ENCODE measurements at places on chromosomes 1 and 21.

DNA sequence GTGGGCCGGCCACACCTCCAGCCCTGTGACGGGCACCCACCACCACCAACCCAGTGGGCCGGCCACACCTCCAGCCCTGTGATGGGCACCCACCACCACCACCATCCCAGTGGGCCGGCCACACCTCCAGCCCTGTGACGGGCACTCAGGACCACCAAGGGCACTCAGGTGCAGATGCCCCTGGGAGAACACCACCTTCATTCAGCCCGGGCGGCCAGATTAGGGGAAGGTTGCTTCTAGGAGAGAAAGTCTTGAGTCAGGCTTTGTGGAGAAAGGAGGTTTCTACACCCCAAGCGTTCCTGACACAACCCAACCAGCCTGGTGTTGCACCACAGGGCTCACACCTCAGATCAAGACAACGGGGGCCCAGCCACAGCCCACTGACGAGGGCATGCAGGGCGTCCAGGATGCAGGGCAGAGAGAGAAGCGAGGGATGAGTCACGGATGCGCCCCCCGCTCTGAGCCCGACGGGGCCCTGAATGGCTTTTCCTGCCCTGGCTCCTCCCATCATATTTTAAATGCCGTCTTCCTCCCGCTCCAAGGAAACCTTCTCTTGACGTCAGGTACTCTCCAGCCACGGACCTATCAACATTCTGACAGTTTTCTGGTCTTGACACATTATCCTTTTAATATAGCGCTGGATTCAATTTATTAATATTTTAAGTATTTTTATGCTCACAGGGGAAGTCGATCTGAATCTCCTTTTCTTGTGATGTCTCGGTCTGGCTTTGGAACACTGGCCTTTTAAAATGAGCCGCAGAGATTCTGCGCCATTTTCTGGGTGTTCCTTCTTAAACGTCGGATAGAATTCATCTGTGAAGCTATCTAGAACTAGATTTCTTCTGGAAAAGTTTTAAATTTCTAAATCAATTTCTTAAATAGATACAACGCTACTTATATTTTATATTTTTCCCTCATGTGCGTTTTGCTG lies 631 bp upstream of the SPATC1L start:
- ATAC-seq = peak; percentile 75

- ATAC-seq = no peak
Observed at GRCh38 chr1:38451541-38451993, 405.0 kb upstream of the POU3F1 start.

DNA sequence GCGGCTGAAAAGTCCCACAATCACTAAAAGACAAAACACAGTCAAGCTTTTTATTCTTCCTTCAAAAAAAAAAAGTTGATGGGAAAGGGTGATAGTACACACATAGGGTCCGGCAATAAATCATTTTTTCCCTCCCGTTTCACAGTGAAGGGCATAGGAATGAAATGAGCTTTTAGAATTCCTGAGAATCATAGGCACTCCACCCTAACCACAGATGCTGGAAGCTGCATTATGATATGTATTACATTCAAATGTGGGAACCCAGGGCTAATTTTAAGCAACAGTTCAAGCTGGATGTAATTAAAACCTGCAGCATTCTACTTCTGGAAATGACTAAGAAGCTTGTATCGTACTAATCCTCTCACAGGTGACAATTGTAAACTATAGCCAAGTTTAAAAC lies 75.7 kb upstream of the KCNJ15 start:
- ATAC-seq = no peak

DNA sequence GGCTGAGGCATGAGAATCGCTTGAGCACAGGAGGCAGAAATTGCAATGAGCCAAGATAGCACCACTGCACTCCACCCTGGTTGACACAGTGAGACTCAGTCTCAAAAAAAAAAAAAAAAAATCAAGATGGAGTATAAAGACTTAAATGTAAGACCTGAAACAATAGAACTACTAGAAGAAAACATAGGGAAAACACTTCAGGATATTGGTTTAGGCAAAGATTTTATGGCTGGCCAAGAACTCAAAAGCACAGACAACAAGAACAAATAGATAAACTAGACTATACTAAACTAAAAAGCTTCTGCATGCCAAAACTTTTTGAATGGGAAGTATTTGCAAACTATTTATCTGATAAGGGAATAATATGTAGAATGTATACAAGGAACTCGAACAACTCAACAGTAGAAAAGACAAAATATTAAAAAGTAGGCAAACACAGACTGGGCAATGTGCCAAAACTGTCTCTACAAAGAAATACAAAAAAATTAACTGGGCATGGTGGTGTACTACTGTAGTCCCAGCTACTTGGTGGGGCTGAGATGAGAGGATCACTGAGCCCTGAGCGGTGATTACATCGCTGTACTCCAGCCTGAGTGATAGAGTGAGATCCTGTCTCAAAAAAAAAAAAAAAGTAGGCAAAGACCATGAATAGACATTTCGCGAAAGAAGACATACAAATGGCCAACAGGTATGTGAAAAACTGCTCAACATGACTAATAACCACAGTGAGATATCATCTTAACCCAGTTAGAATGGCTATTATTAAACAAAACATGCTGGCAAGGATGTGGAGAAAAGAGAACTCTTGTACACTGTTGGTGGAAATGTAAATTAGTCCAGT lies 25.3 kb downstream of the DTL start:
- ATAC-seq = peak; percentile 53

- no peak for ATAC-seq
Observed at GRCh38 chr1:170694172-170694926, 30.4 kb downstream of the PRRX1 start.

DNA sequence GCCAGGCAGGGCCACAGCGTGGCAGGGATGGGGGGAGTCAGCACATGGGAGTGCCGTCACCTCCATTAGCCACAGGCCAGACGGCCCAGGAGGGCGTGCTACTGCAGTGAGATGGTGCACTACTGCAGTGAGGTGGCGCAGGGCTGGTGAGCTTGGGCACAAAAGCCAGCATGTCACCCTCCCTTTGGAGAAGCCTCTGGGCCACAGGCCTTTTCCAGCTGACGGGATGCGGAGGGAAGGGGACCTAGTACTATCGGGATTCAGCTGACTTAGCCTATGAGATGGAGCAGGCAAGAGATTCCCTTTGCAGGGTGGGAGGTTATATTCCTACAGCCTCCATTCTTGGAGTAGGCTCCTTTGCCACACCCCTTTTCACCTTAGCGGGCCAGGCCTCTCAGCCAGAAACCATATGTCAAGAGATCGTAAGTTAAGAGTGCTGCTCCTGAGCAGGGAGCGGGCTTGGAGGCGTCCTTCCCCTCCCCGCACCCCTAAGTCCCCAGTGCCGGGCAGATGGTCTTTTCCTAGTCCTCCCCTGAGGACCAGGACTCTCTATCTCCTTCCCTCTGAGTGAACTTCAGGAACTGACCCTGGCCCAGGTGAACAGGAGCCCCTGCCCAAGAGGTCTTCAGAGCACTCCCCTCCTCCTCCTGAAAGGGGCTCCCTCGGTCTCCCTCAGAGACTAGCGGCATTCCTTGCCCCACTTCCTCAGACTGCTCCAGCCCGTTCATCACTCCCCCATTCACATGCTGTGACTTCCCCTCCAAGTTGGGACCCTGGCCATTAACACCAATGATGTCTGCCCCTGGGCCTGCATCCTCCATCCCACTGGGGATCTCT lies 8.2 kb downstream of the NES start:
- ATAC-seq = no peak

- no peak for ATAC-seq
Observed at GRCh38 chr1:44442791-44443190, 37.7 kb downstream of the RNF220 start.

- ATAC-seq = no peak
Observed at GRCh38 chr1:159000070-159000409, 9.7 kb upstream of the IFI16 start.

DNA sequence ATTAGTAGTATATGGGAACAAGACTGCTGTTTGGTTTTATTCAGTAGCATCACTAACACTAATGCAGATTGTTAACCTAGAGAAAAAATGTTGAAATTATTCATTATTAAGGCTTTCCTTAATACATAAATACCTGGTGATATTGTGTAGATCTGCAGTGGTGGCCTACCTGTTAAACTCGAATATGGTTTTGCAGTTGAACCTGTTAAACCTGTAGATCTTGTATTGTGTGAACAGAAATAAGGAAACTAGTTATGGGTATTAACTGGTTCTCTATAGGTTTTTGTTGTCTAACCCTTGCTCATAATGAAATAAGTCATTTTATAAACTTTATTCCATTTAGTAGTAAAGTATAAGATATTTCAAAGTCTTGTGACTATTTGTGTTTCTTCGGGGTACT lies 23.9 kb downstream of the PKN2 start:
- no peak for ATAC-seq

- ATAC-seq = no peak
Observed at GRCh38 chr1:90969241-90969640, 52.6 kb downstream of the ZNF644 start.

GRCh38 chr21:42614396-42614795 lies 39.0 kb upstream of the PDE9A start:
- ATAC-seq = peak; percentile 59
